ENCODE measurements at places on chromosomes 6 and 20.

DNA sequence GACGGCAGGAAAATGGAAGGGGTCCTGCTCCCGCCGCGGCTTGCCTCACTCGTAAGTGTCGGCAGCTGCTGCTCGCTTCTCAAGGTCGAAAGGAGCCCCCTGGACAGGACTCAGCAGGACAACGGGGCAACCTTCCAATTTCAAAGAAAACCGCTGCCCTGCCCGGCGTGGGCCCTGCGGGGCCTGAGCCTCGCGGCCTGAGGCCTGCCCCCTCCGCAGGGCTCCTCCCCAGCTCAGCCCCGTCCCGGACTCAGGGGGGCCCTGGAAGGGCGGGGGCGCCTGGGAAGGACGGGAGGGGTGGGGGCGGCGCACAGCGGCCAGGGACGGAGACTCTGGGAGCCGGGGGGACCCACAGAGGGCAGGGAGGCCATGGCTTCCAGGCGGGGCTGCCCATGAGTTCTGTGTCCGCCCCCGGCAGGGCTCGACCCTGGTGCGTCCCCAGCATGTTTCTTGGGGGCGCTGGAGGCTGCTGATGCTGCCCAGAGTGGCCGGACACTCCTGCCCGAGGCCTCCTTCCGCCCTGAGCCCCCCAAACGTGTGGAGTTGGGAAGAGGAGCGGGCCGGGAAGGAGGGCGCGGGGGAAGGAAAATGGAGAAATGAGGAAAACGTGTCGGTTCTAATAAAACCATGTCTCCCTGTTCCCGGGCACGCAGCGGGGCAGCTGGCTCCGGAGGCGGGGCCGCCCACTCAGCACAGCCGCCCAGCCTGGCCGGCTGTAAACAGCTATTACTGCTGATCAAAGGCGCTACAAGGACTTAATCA lies 114.6 kb downstream of the DLL1 start:
- no peak for DNase-seq

- no peak for DNase-seq
Measured at GRCh38 chr6:154359161-154359574, 2.6 kb upstream of the IPCEF1 start.

- no peak for DNase-seq
Measured at GRCh38 chr6:11645016-11645415, 107.5 kb downstream of the TMEM170B start.

GRCh38 chr6:128244751-128245405 lies 275.5 kb downstream of the PTPRK start:
- no peak for DNase-seq

GRCh38 chr20:64062276-64062595 lies 762 bp upstream of the TCEA2 start:
- no peak for DNase-seq

DNA sequence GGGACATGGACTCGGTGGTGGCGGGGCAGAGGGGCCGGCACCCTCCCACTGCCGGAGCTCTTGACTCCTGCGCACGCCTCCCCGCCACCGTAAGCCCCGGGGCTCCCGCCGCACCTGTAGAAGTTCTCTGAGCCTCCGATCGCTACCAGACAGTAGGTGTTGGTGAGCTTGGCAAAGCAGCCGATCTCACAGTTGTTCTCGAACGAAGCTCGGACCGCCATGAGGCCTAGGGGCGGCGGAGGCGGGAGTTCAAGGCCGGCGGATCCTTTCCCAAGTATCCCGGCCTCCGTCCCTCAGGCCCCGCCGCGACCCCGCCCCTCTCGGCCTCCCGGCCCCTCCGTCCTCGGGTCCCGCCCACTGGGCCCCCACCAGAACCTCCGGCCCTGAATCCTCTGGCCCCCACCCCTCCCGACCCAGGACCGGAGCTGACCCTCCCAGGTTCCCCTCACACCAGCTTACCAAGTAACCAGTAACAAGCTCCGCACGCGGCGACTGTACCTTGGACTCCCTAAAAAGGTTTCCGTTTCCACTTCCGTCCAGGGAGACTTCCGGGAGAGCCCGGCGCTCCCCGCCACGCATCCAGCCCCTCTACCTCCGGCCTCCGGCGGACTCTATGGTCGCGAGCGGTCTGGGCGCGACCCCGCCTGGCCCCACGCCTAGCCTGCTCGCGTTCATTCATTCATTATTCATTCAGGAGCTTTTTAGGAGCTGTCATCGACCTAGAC lies at the start of gene EIF6:
TSS of gene EIF6 (minus strand) at position 506 of the 725 bp plus-strand sequence. CDS start at position 221, 285 bp downstream.
- peak; percentile 17 for DNase-seq

GRCh38 chr6:4636191-4636880 lies 139.9 kb upstream of the CDYL start:
- no peak for DNase-seq

GRCh38 chr6:27760464-27760863 lies 151.7 kb downstream of the OR2B2 start:
- no peak for DNase-seq

GRCh38 chr20:21614980-21615379 lies 90.5 kb upstream of the PAX1 start:
- DNase-seq = no peak

GRCh38 chr20:33325350-33325749 lies 42.3 kb downstream of the BPIFB1 start:
- DNase-seq = no peak

DNA sequence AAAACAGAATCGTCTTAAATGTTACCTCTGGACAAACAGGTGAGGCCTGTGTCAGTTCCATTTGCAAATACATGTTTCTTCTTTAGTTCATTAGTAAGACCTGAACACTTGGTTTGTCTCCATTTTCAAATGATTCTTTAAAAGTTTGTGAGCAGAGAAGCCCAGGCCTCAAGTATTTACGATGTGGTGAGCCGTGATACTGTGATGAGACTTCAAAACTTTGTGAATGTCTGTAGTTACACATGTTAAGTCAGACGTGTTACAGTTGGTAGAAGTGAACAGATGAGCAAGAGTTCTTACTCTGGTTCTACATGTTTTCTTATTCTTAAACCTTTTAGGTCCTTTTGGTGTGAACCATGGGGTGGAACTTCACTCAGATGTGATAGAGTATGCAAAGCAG lies 8.5 kb downstream of the PCMTD2 start:
- DNase-seq = no peak

DNA sequence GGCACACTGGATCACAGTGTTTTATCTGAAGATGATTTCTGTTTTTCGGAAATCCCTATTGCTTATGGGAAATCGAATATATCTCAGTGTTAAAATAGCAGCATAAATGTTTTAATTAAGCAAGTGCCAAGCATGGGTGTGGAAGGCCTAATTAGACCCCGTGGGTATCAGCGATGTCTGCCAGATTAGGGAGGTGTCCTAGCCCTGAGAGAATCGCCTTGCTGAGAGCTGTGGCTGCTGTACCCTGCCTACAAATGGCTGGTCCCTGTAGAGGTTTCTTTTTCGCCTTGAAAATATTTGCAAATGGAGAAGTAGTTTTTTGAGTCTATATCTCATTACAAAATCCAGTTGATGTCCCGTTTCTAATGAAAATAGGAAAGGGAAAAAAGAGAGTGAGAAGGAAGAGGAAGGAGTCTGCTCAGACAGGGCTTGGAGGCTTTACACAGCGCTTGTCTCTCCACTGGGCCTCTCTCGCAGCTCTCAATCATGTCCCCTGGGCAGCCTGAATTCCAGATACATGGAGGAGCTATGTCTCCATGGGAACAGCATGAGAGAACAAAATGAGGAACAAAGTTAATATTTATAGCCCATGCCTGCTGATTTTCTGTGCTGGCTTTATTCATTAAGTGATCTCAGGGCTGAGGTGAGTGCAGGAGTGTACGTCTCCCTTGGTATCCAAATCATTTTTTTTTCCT lies 35.2 kb upstream of the BCLAF1 start:
- DNase-seq = no peak

DNA sequence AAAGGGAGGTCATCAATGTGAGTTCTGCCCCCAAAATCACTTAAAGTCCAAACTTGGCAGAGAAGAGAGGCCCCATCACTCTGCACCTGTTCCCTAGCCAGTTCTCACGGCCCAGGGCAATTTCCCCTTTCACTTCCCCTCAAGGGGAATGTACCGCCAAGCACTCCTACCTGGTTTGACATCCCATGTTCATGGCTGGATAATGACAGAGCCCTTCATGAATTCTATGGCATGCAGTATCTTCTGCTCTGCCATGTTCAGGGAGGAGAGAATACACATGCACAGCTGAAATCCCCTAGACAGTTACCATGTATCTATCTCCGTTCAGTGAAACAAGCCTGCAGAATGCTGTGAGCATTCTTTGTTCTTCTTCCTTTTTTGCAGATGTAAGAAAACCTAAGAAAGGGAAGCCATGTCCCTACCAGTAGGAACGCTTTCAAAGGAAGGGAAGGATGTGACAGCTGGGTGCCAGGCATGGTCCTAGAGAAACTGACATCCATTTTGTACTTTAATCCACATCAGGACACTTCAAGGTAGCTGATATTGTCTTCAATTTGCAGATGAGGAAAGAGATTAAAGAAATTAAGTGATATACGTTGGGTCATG lies 79.8 kb upstream of the ARID1B start:
- DNase-seq = no peak

GRCh38 chr6:43578748-43579147 lies 2.8 kb downstream of the POLH start:
- no peak for DNase-seq

DNA sequence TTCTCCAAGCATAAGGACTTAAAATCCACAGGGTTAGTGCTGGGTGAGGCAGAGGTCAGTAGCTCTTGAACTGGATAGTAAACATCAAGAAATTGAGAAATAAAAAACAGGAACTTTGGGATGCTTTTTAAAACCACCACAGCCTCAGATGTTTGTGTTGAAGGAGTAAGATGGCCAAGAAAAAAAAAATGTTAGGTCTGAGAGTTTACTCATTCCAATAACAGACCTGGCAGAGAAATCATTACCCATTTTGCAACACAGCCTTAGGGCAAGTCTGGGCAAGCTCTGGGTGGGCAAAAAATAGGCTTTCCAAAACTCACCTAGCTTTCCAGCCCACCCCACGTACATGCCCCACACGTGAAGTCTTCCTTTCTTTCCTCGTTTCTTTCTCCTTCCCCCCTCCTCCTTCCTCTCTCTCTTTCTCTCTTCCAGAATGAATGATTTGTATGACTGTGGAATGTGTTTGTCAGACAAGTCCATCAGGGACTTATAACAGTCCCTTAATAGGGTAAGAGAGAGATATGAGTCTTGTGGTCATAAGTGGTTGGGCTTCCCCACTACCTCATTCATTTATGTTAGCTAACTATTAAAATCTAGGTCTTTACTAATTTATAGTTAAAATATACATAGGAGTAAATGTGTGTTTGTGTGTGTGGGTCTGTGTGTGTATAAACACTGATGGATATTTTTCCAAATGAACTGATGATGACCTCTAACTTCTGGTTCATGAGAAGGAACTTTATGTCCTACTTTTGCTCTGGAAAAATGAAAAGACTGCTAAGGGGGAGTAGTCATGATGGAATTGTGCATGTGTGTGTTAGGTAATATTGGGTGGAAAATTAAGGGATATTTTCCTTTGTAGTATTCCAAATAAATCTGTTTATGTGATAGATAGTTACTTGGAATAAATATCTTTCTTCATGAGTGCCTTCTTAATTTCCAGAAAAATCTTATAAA lies 18.0 kb upstream of the DSE start:
- DNase-seq = no peak

GRCh38 chr20:20317195-20317594 lies 50.7 kb upstream of the INSM1 start:
- DNase-seq = no peak

DNA sequence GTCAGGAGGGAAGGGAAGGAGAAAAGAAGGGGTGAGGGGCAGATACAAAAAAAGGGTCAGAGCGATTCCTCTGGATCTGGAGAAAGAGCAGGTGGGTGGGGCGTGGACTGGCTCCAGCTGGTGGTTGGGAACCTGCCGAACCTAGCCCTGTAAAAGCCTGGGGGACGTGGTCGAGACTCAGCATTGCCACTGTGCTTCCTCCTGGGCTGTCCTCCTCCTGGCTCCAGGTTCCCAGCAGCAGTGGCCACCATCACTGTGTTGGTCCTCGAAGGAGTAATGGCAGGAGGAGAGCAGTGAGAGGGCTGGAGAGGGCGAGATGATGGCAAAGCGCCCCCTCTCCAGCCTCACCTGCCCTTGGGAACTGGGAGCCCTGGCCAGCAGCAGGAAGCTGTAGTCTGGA lies 3.5 kb upstream of the RAET1L start:
- no peak for DNase-seq

GRCh38 chr20:53580376-53581111 lies 13.1 kb downstream of the ZNF217 start:
- no peak for DNase-seq

- DNase-seq = no peak
Measured at GRCh38 chr6:43943099-43943766, 173.2 kb downstream of the VEGFA start.

DNA sequence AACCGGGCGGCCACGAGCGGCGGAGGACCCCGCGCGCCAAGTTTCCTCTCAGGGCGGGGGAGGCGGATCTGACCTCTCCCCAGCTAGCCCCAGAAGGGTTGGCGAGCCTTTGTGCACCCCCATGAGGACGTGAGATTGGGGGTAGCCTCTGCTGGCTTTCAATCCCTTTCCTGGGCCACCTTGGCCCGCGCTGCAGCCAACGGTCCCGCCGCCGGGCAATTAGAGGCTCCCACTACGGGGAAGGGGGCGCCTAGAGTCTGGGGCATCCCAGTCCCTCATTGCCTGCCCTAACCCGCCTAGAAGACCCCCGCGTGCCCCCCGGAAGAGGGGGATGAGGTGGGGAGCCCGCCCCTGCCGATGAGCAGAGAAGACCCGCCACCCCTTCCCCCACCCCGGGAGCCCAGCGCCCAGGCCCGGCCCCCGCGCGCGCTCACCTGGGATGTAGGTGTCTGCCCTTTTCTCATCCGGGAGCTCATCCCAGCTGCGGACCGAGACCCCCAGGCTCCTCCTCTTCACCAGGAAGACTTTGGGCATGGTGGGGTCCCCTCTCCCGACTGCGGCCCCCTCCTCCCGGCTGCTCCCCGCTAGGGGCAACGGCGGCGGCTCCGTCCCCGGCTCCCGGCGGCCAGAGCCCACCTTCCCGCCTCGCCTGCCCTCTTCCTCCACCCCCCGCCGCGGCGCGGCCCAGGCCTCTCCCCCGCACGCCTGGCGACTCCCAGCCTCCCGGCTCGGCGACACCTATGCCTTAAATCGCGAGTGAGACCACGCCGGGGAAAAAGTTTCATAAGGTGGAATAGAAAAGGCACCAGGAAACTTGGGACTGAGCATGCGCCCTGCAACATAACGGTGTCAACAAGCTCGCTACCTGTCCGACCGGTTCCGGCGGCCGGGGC lies at the start of gene OVOL2:
TSS of gene OVOL2 (minus strand) at position 816 of the 893 bp plus-strand sequence. CDS start at position 534, 282 bp downstream.
- no peak for DNase-seq

- DNase-seq = no peak
Measured at GRCh38 chr6:156191895-156192294, 585.3 kb upstream of the ARID1B start.

DNA sequence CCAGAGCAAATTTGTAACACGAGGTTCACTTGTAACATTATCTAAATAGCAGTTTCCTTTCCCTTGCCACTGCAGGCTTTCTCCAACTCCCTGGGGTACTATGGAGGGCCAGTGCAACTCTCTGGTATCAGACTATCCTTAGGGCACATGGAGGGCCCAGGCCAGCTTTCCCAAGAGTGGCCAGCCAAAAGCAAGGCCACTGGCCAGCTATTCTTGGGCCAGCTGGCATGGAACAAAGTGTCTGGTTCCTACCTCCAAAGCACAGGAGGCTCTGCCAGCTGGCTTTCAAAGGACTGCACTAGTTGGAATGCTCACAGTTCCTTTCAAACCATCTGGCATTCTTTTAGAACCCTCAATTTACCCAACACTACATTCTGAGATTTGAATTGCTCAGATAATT lies 8.7 kb downstream of the RNF24 start:
- no peak for DNase-seq
